Epithelial cell of proximal tubule (primary cell): ENCODE measurements at places on chromosomes 2 and 18. TPM values are rescaled to one million over a fixed set of nuclear protein-coding genes. Genes with fewer than 3 reads are reported as not detected.

- DNase-seq, result no peak
These were observed 435 bp downstream of the RNF181 start for GRCh38 chr2:85596026-85596333.

GRCh38 chr18:74356959-74357358 is 41.3 kb downstream of the C18orf63 start:
- no peak for DNase-seq

GRCh38 chr2:47535073-47535472 is 132.1 kb downstream of the MSH2 start:
- DNase-seq, result no peak

The WDR35 gene
- 5.2 and 11.3 TPM in 2 replicates for total RNA-seq

DNA sequence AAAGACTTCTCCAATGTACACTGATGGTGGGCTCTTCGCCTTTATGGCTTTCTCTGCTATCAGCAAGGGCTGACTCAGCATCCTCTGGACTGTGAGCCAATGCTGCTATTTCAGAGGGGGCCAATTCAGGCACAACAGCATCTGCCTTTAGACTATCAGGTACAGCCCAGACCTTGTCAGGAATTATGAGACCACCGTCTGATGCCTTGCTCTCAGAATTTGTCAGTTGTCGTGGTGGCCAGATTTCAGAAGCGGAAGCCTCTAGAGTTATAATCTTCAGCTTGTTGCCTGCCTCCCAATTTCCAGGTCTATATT is 92.7 kb downstream of the ALPK2 start:
- DNase-seq, result no peak

GRCh38 chr18:77057006-77057395 is 75.6 kb downstream of the MBP start:
- DNase-seq, result no peak

GRCh38 chr2:33166287-33166881 is 219.6 kb downstream of the LTBP1 start:
- no peak for DNase-seq

The STAT1 gene
- total RNA-seq, result 50.5 and 86.9 TPM in 2 replicates

GRCh38 chr2:84946204-84947009 is 24.6 kb upstream of the KCMF1 start:
- peak; percentile 87 for DNase-seq

The FAM228A gene
- total RNA-seq, result 0.43 TPM in 1 of 2 replicates, not detected in the other

The KLHL41 gene
- total RNA-seq, result 0.07 TPM in 1 of 2 replicates, not detected in the other

The IGFBP5 gene
- total RNA-seq, result 61.9 and 111 TPM in 2 replicates

- DNase-seq, result no peak
These were observed 164.6 kb upstream of the DCC start for GRCh38 chr18:52175406-52175805.

DNA sequence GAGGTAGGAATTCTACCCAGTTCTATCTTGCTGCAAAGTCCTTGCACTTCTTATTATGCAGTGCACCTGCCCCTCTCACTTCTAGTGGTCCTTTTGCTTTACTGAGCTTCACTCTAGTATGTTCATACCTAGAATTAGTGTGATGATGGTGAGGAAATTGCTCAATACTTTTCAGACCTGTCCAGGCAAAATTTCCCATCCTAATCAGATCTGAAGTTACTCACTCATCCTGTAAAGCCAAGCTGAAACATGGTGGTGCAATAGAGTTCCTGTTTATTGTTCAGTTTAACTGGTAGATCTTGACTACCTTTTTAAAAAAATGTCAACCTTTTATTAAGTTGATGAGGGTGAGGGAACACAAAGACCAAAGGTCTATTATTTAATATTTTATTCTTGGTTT is 12.6 kb upstream of the FIGN start:
- no peak for DNase-seq

The RSAD2 gene
- total RNA-seq, result under 0.01 and 0.65 TPM in 2 replicates

The OST4 gene
- 283 and 454 TPM in 2 replicates for total RNA-seq

The COL3A1 gene
- 1.1 and 12.5 TPM in 2 replicates for total RNA-seq

DNA sequence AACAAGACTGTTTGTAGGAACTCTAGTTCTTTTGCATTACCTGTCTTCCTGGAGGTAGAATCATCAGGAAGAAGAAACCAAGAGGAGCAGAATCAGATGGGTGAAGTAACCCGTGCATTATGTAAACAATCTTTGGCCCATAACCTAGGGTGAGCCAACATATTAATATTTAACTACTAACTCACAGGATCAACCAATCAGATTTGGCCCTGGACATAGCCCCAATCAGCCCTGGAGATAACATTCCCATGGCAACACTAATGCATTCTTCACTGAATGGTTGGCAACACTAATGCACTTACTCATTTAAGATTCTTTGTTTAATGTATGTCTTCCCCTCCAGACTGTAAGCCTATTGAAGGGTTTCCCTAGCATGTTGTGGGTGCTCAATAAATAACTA is 72.0 kb upstream of the CTAGE1 start:
- DNase-seq, result no peak

The MGAT4A gene
- total RNA-seq, result 1.5 and 4.4 TPM in 2 replicates

DNA sequence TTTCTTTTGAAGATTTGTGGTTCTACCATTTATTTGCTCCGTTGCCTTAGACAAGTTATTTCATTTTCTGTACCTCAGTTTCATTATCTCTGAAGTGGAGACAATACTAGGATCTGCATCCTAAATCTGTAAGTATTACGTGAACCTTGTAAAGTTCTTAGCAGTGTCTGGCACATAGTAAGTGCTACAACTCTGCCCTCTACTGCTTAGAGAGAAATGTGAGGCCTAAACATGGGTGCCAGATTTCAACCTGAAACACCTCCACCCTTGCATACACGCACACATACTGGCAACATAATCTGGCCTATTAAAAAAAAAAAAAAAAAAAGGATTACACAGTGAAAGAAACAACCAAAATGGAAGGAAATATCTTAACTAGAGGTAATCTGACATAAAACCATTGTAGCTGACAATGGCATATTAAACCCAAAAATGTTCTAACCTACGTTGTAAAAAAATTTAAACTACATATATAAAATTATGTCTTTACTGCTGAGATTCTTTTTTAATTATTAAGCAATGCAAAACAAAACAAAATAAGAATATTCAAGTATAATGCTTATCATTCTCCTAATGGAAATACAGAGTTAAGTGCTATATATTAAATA is 132.6 kb downstream of the MAP2 start:
- peak; percentile 16 for DNase-seq

DNA sequence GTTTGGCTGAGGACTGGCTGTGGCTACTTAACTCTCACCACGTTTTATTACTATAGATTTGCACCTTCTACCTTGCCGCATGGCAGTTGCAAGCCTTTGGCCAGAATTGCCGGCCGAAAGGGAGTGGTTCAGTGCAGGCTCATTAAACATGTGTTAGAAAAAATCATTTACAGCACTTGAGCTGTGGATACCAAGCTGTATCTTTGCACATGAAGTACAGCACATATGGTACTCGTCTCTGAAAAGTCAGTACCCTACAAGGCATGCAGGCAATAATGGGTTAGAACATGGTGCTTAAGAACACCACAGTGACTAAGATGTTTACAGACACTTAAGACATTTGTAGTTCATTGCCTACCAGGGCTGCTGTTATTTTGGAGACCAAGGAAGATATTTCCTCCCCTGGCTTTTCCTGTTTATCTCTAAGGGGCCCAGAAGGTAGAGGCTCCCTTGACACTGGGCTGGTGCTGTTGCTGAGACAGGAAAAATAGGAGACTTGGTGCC is 103.1 kb downstream of the ZNF532 start:
- no peak for DNase-seq
